ENCODE measurements at places on chromosomes 11 and 22.

DNA sequence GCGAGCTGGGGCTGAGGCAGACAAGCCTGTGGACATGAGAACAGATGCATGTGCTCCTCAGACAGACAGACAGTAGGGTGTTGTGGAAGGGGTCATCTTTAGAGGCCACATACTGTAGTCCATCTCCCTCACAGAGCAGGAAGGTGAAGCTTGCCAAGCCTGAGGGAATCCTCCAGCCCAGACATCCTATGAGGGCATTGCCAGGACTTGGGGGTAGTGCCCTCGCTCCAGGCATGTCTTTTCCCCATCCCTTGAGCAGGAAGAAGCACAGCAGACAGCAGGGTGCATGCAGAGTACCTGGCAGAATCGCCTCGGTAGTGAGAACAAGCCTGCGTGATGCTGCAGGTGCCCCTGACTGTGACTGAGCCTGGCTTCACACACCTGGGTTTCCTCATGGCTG, 66.5 kb upstream of the CLDN5 start:
- no peak for DNase-seq

DNA sequence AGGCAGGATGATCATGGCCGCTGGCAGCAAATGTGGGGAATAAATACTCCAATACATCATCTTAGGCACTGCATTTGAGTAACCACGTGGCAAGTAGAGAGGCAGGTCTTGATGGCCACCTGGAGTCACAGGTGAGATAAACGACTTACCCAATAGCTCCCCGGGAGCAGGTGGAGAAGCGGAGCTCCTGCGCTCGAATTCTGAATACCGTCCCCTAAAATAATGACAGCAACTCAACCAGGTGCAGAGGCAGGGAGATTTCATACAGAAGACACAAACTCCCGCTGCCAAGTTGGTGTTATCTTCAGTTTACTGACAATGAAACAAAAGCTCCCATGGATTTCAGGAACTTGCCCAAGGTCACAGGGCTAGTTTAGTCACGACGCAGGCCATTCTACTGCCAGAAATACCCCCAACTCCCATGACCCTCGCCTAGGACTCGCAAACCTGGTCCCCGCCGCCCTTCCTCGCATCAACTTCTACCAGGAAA, 437 bp downstream of the SLC43A3 start:
- DNase-seq: no peak

DNA sequence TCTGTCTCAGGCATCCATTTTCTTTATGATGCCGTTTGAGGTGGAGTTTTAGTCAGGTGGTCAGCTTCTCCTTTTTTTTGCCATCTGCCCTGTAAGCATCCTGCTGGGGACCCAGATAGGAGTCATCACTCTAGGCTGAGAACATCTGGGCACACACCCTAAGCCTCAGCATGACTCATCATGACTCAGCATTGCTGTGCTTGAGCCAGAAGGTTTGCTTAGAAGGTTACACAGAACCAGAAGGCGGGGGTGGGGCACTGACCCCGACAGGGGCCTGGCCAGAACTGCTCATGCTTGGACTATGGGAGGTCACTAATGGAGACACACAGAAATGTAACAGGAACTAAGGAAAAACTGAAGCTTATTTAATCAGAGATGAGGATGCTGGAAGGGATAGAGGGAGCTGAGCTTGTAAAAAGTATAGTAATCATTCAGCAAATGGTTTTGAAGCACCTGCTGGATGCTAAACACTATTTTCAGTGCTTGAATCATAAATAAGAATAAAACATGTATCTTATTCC, 10.9 kb upstream of the HBE1 start:
- DNase-seq: peak; percentile 100

DNA sequence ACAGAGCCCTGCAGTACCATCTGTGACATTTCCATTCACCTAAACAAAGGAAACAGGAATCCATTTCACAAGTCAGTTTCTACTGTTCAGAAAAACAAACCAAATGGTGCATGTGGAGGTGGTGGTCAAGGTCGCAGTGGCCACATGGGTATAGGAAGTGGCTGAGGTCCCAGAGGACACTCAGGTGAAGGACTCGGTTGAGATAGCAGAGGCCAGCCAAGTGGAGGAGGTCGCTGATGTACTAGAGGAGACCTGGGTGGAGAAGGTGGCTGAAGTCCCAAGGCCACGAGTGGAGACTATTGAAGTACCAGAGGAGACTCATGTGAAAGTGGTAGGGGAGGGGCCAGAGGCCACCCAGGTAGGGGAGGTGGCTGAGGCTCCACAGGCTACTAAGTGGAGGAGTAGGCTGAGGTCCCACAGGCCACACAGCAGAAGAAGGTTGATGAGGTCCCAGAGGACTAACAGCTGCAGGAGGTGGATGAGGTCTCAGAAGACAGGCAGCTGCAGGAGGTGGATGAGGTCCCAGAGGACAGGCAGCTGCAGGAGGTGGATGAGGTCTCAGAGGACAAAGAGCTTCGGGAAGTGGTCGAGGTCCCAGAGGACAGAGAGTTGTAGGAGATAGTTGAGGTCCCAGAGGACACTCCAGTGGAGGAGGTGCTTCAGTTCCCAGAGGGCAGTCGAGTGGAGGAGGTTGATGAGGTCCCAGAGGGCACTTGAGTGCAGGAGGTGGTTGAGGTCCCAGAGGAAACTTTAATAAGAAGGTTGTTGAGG, 40.2 kb downstream of the ZNF195 start:
- DNase-seq: no peak

DNA sequence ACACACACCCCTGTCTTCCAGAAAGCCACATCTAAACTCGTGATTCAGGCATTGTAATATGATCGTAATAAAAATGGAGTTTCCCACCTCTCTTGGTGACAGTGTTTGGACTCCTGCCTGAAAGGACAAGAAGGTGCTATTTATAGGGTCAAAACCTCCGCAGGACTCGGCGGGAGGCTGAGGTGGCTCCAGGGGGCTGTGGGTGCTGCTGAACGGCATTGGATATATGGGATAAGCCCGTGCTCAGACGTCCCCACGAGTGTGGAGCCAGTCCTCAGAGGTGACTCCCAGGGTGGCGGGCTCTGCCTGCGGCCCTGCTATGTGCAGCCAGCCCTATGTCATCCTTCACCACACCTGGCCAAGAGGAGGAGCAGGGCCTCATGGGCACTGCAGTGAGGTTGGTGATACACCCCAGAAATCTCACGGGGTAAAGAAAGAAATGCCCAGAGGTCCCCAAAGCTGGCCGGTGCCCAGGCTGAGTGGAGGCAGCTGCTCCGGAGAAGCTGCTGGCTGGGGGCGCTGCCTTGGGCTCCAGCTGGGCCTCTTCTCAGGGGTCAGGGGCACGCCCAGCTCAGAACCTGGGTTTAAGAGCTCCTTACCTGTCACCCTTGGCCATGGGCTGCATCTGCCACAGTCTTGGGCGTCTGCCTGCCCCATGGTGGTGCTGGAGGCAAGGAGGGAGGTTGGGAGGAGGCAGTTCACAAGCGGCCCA, 5.1 kb upstream of the OSBPL5 start:
- no peak for DNase-seq

DNA sequence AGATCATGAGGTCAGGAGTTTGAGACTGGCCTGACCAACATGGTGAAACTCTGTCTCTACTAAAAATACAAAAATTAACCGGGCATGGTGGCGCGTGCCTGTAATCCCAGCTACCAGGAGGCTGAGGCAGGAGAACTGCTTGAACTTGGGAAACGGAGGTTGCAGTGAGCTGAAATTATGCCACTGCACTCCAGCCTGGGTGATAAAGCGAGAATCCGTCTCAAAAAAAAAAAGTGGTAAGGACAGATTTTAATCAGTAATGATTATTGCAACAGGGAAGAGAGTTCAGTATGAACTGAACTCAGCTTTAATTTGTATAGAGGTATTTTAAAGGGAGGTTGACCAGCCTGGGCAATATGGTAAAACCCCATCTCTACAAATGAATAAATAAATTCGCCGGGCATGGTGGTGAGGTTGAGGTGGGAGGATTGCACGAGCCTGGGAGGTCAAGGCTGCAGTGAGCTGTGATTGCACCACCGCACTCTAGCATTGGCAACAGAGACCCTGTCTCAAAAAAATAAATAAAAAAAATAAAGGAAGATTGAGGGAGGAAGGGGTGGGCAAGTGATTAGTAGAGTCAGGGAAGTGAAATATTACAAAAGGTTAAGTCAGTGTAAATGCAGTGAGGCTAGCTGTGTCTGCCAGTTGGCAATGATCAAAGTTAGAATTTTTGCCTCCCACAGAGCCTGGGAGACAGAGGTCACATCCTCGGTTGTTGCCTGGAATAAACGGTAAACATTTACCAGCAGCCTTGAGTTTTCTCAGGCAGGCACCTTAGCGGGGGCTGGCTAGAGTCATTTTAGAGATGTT, 2.6 kb upstream of the MCM5 start:
- DNase-seq: no peak

- no peak for DNase-seq
These were observed 3.4 kb downstream of the CAPN1 start for GRCh38 chr11:65185171-65185570.

- peak; percentile 56 for DNase-seq
These were observed 397.0 kb downstream of the NTM start for GRCh38 chr11:131767421-131767820.

GRCh38 chr11:59175091-59175501, 3.2 kb downstream of the DTX4 start:
- DNase-seq: no peak

- DNase-seq: peak; percentile 79
These were observed 21.2 kb downstream of the PACSIN2 start for GRCh38 chr22:42993651-42994275.

GRCh38 chr11:47976931-47977330, 3.4 kb upstream of the PTPRJ start:
- DNase-seq: no peak

DNA sequence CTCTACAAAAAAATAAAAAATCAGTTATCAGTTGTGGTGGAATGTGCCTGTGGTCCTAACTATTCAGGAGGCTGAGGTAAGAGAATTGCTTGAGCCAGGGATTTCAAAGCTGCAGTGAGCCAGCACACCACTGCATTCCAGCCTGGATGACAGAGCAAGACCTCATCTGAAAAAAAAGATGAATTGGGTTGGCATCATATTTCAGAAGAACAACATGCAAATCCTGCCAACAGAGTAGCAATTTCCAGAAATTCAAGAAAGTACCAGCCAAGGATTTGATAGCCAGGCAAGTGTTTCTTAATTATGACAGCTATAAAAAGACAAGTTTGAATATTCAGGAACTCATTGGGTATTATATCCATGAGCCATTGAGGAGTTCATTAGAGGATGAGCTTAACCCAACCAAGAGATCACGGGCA, 75.2 kb downstream of the USP47 start:
- peak; percentile 86 for DNase-seq

DNA sequence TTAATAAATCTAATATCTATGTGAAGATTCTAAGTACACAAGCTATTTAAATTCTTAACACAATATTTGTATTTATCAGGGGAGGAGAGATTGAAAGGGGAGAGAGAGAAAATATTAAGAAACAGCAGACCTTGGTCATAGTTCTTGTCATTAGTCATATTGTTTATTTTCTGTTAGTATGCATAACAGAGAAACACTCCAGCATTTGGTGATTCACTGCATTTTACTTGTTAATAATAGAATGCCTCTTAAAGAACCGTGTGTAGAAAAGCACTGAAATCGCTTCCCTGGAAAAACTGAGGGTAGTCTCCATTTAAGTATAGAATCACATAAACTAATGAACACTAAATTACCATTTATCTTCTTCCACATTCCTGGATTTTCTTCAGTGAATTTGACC, 122.7 kb upstream of the TRPC6 start:
- peak; percentile 21 for DNase-seq

GRCh38 chr11:100687630-100688395, 725 bp downstream of the ARHGAP42 start:
- peak; percentile 82 for DNase-seq

DNA sequence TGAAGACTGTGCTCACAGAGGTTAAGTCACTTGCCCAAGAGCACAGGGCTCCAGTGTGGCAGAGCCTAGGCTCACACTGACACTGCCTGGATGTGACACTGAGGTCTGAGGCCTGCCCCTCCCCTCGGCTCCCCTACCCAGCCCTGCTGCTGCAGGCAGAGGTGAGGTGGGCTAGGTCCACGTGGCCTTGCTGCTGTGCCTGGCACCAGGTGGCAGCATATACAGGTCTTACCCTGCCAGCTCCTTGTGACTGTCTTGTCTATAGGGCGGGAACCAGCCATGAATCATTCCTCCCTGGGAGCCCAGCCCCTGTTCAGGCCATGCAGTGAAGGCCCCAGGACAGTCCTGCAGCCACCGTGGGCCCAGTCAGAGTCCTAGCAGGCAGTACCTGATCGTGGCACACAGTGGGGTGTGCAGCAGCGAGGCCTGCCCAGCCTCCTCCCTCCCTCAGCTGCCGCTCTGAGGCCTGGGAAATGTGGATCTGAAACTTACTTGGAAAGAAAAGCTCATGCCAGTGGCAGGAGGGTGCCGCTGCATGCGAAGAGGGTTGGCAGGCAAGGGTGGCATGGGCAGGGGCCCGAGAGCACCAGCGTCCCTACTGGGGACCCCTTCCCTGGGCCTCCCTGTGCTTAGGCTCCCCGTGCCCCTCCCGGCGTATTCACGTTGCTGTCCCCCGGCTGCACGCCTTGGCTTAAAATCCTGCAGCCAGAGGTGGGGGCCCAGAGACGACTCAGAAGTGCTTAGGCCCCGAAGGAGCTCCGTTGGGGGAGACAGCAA, 1.2 kb upstream of the CERK start:
- DNase-seq: peak; percentile 80

DNA sequence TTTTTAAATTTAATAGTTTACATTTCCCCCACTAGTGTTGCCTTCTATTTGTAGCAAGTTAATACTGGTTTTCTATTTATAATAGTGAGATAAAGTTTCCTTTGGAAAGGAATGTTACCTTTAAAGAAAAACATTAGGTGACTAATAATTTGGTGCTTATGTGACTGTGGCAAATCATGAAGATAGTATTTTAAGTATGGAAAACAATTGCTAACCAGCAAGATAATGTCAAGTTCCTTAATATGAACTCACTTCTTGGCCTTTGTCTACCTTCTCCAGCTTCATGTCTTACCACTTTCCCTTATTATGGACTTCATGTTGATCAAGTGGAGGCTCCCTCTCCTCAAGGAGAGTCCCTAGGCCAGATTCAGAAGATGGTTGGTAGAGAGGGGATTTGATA, 27.2 kb downstream of the ARHGEF12 start:
- DNase-seq: no peak

DNA sequence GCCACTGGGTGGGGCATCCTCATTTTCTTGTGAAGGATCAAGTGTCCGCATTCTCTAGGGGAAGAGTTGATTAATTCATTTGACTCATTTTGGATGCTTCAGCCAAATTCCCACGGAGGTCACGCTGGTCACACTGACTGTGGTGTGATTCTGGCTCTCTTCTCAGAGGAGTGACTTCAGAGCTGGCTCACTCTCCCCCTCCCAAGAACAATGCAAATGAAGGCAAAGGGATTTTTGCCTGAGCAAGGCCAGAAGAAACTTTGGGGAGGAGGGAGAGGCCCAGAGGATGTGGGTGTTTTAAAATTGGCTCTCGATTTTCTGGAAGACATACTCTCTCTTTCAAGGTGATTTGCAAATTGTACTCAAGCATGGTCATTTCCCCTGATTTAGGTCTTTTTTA, 51.1 kb upstream of the LMO2 start:
- DNase-seq: peak; percentile 72

Measured in EL (cell line).